ENCODE measurements at places on chromosomes 11 and 22.

DNA sequence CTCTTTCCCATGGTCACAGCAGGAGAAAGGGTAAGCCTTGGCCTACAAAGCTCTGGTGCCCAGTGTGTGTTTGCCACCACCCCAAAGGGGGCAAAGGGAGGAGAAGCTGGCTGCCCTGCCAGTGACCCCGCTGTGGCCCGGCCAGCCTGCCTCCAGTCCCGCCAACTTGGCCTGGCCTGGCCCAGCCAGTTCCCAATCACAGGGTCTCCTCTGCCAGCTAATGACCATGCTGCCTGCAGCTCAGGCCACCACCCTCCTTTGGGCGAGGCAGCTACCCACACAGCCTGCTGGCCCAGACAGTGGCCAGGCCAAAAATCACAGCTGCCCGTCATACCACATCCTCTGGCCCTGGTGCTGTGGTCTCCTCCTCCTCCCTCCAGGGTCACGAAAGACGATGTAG lies 5.1 kb downstream of the GDPD5 start:
- DNase-seq = no peak

- no peak for DNase-seq
These were observed 4.1 kb downstream of the BRMS1 start for GRCh38 chr11:66340596-66341501.

GRCh38 chr11:12110714-12111548 lies 541 bp downstream of the MICAL2 start:
- DNase-seq = no peak

GRCh38 chr11:91373497-91373896 lies 851.1 kb upstream of the FAT3 start:
- DNase-seq = no peak

- no peak for DNase-seq
These were observed 119.1 kb downstream of the MN1 start for GRCh38 chr22:27682437-27682836.

- DNase-seq = no peak
These were observed 200.3 kb upstream of the B3GAT1 start for GRCh38 chr11:134612140-134613030.

DNA sequence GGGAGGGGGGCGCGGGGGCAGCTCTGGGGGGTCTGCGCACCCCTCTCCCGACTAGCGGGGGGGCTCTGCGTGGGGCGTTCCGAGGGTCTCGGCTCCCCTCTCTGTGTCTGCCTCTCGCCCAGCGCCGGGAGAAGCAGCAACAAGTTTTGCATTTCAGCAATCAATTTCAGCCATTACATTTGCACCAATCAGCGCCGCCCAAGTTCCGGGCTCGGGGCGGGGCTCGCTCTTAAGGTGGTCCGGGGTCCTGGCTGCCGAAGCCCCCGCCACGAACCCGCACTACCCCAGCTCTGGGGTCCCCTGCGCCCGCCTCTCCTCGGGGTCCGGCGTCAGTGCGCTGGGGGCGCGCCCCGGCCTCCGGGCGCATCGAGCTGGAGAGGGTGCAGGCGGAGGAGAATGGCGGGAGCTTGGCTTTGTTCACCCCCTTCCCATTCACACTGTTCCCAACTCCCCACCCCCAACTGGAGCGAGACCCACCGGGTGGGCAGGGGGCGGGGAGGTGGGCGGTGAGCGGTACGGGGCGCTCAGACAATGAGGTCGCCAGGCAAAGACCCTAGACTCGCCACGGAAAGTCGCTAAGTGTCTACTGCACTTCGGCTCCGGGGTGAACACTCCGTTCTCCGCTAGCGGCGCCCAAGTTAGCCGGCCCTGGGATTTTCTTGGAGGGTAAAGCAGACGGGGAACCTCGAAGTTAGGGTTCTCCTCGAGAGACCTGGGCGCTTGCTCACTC lies at the start of gene MN1:
Gene MN1 (minus strand): TSS at position 141 of the 730 bp plus-strand sequence. CDS start 1,213 bp downstream, outside the sequence.
- DNase-seq = peak; percentile 82

DNA sequence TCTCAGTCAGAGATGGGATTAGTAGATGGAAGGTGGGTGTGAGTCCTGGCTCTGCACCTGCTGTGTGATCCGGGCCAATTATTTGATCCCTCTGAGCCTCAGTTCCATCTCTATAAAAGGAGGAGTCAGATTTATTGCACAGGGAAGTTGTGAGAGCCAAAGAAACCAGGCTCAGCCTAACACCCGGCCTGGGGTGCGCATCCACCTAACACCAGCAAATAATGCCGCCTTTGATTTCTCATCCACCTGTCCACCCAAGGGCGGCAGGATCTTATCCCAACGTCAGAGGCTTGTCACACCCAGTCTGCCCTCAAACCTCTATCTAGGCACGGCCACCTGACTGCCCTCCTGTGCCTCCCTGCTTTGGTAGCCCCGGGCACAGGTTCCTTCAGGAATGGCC lies 2.4 kb downstream of the CRYBB2 start:
- DNase-seq = no peak

- DNase-seq = no peak
These were observed 15.7 kb downstream of the CRTAM start for GRCh38 chr11:122853971-122854446.

- DNase-seq = no peak
These were observed 14.0 kb upstream of the CD81 start for GRCh38 chr11:2363130-2363529.

GRCh38 chr11:103325686-103326069 lies 216.5 kb downstream of the DYNC2H1 start:
- no peak for DNase-seq

DNA sequence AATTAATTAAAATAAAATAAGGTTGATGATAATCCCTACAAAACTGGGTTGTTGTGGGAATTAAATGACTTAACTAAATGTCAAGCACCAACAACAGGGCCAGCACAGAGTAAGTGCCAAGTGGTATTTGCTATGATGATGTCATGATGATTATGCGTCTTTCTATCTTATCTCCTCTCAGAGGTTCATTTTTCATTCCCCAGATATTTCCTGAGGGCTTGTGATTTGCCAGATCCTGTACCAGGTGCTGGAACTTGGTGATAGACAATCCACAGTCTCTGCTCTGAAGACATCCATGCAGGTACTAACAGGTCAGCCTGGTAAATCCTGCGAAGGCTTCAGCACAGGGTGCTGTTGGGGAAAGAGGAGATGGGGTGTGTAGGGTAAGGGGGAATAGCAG lies 8.1 kb upstream of the MYH9 start:
- no peak for DNase-seq

GRCh38 chr22:46686221-46687047 lies 51.6 kb downstream of the CERK start:
- no peak for DNase-seq

- DNase-seq = no peak
These were observed 3.5 kb upstream of the EEF1G start for GRCh38 chr11:62577046-62577714.

- no peak for DNase-seq
These were observed 31.6 kb upstream of the PRR5 start for GRCh38 chr22:44670220-44670988.

GRCh38 chr11:110912437-110912836 lies 200.2 kb upstream of the ARHGAP20 start:
- DNase-seq = no peak

- DNase-seq = no peak
These were observed 78.5 kb downstream of the TENM4 start for GRCh38 chr11:79362206-79362757.

DNA sequence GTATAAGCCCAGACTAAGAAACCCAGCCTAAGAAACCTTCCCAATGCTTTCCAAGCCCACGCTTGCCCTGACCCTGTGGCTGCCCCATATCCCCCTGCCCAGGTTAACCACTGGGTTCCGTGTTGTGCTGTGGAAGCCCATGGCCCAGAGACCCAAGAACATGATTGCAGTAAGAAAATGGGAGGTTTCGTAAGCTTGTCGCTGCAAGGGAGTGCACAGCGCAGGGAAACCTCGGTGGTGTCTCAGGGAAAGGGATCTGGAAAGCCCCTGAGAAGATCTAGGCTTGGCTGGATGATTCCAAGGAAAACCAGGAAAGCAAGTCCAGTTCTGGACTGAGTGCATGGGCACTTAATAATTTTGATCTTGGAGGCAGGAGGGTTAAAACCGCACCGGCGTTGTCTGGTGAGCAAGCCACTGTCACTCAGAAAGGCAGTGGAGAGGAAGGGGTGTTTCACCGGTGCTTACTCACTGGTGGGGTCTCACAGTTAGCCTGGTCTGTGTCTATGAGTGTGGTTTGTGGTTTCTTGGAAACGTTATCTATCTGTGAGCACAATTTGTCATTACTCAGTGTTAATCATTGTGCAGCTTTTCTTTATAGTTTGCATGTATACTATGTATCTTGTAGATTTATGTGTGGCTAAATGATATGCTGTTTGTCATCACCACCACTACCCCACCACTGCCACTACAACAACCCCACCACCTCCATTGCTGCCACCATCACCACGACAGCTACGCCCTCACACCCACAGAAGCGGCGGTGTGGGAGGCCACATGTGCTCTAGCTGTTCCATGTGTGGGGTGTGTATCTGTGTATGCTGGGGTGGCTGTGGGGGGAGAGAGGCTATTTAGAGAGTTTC lies 53.3 kb upstream of the PRDM11 start:
- no peak for DNase-seq

DNA sequence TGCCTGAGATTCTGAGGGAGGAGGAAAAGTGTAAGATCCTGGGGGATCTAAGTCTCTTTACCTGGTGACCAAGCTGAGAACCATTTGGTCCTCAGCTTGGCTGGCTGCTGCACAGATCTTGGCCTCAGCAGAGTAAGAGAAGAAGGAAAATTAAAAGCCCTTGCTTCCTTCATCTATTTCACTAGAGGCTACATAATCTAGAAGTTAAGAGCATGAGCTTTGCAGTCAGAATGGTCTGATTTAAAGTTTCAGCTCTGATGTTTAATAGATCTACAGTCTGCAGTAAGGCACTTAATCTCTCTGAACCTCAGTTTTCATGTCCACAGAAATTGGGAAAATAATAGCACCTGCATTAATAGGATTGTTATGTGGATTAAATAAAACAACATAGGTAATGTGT lies 3.1 kb upstream of the ZBTB16 start:
- DNase-seq = no peak

DNA sequence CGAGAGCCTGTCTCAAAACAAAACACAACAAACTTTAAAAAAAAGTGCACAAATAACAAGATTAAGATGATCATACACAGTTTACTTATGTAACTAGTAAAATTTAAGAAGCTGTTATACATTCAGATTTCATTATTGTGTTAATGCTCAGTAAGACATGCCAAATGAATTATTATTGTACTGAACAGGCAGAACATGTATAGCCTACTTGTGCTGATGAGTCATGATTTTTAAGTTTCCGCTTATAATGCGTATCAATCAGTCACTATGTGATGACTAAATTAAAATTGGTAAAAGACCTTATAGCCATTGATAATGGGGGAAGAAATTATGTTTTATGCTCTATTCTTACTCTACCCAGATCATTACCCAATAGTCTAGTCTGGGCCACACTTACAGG lies 20.5 kb upstream of the EXPH5 start:
- DNase-seq = no peak

DNA sequence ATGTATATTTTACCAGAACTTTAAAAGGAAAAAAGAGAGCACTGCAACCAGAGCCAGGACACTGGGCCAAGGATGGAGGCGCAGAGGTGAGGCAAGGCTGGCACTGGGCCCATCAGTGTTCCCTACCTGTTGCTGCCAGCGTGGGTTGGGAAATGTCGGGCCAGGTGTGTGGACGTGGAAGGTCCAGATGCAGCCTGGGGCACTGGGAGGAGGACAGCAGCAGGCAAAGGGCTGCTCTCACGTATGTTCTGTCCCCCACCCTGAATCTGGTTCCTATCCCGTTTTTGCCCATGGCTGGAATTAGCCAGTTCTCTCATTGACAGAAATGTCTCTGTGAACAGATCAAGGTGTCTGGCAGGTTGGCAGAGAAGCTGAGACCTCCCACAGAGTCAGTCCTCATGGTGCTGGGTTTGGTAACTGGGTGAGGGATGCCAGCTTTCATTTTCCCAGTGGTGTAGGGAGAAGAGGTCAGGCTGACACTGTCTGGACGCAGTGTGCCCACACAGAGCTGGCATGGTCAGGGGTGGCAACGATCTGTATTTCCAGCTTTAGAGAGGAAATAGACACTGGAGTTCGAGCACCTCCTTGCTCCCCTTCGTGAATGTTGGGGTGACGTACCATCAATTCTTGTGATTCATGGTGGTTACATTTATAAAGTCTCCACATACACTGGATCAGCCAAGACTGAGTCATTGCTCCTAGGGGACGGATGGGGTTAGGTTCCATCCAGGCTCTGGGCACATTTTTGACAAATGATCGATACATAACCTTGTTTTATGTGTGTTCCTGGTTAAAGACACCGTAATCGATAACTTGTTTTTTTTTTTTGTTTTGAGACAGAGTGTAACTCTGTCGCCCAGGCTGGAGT lies 4.3 kb upstream of the PNPLA3 start:
- DNase-seq = no peak

- no peak for DNase-seq
These were observed 7.8 kb upstream of the HPX start for GRCh38 chr11:6448574-6448973.

- DNase-seq = no peak
These were observed 822 bp downstream of the MARK2 start for GRCh38 chr11:63839508-63840355.

DNA sequence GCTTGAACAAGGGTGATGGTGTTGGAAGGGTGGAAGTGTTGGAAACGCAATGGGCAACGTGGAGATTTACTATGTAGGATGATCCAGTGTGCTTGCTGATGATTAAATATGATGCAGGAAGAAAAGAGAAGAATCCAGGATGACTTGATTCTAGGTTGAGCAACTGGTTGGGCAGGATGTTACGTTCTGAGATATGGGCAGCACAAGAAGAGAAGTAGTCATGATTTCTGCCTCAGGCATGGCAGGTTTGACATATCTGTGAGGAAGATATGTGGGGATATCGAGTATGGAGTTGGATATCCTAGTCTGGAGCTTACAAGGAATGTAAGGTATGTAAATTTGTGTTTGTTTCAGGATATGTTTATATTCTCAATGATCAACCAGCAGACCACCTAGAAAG lies 1.9 kb downstream of the OR52K1 start:
- DNase-seq = no peak

- no peak for DNase-seq
These were observed 39.9 kb upstream of the RAPSN start for GRCh38 chr11:47488674-47489394.

- no peak for DNase-seq
These were observed 120.7 kb upstream of the TMEM45B start for GRCh38 chr11:129694966-129695365.

- DNase-seq = no peak
These were observed 252.6 kb downstream of the GUCY1A2 start for GRCh38 chr11:106765469-106766258.

- no peak for DNase-seq
These were observed 6.9 kb downstream of the AP5B1 start for GRCh38 chr11:65773784-65774411.

GRCh38 chr11:73218830-73219215 lies 742 bp downstream of the P2RY2 start:
- DNase-seq = no peak

- DNase-seq = no peak
These were observed 73.6 kb downstream of the ALX4 start for GRCh38 chr11:44236296-44236695.

DNA sequence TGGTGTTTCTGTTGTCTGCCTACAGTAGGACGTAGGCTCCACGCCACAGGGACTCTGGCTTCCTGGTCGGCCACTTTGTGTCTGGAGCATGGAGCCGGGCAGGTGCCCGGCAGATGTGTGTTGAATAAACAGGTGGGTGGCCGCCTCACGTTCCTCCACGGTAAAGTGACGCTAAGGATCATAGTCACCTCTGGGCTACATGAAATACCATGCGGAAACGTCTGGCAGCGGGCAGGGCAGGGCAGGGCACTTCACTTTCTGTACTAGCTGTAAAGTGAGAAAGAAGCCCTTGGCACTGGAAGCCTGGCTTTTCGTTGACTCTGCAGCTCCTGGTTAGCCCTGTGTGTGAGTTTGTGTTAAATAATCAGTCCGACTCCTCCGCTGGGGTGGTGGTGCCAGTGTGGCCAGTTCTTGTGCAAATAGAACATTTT lies 52.4 kb downstream of the MCM5 start:
- no peak for DNase-seq
